ENCODE measurements at places on chromosomes 1 and 21.

DNA sequence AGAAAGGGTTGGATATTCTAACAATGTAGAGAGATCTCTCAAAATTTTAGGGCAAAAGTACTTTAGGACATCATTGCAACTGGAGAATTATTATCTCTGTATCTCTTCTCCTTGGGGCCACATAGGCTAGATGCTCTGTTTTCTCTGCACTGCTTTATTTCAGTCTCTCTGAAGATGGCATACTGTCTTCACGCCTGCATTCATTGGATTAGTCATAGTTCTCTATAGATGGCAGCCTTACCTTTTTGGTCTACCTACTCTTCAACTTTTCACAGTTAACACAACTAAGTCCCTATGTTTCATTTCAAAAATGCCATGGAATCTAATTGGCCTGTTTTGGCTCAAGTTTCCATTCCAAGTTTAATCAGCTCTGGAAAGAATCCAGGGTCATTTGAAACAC, 1623.3 kb upstream of the B3GALT2 start:
- DNase-seq, result no peak

DNA sequence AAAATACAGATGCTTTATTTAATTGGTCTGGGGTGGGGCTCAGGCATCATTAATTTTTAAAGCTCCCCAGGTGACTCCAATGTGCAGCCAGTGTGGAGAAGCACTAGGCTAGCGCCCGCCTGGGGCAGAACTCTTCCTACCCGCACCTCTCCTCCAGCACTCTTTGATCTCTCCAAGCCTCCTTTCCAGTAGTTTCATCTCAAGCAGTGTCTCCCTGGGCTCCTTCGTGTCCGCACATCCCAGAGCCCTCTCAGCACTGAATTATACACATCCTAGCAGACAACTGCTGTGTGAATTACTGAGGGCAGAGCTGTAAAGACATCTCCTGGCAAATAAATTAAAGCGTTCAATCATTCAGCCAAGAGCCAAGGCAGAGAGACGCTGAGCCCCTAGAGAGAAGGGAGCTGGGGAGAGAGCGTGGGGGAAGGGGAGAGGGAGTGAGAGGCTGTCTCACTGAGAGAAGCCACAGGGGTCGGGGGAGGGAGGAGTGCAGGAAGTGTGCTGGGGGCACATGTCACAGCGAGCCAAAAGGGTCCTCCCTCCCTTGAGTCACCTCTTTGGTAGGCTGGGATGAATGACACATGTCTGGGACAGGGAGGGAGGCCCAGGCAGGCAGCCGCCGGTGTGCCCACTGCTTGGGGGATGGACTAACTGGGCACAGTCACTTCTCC, 21.0 kb upstream of the PARP1 start:
- DNase-seq, result peak; percentile 22

- DNase-seq, result no peak
Observed at GRCh38 chr1:159895836-159896545, 4.0 kb downstream of the CFAP45 start.

DNA sequence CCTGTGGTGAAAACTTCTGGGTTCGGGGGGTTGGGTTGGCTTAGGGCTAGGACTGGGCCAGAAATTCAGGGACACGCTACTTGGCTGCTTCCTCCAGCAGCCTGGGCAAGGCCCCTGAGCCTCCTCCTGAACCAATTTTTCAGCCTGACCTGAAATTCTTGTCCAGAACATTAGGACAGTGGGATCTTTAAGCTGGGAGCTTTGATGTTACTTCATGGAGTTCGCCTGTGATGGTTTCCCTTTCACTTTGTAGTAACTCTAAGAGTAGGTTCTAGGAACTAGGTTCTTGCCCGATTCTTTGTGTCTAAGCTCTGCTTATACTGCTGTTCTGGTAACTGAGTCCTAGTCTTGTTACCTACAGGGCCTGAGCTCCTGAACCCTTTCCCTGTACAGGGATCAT, 75.3 kb downstream of the S1PR1 start:
- no peak for DNase-seq
